ENCODE measurements at places on chromosomes 13 and 19.

DNA sequence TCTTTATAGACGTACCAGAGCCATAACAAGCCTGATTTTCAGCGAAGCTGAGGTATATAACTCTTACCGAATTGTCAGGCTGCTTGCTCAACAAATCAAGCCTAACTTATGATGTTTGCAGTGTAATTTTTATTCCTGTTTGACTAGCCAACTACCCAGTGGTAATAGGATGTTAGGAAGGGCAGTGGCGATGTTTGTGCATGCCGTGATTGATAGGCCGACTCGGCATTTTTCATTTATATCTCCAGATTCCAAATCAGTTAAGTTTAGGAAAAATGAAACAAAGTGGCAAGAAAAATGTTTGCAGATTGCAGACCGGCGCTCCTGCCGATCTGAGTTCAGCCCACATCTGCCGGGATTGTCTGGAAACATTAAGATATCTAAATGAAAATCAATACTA is 401.6 kb upstream of the ZNF507 start:
- DNase-seq = no peak

GRCh38 chr19:17936379-17936778 is 3.6 kb downstream of the CCDC124 start:
- no peak for DNase-seq

GRCh38 chr13:70430256-70430655 is 322.0 kb upstream of the KLHL1 start:
- DNase-seq = no peak

DNA sequence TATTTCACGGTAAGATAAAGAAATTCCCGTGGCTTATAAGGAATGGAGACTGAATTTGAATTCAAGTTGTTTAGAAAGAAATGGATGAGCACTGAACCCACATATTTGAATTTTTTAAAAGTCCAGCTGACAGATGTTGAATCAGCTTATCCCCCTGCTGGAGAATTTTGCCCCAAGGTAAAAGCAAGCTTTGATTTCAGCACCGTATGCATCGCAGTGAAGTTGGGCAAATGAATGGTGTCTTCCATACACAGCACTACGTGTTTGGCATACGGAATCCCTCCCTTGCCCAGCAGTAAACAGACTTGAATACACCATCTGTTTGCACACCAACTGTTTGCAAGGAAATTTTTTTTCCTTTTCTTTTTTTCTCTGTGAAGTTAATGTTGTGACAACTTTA is 77.5 kb upstream of the PEG3 start:
- DNase-seq = no peak

- no peak for DNase-seq
These were observed 12.2 kb upstream of the CDC16 start for GRCh38 chr13:114222461-114222968.

DNA sequence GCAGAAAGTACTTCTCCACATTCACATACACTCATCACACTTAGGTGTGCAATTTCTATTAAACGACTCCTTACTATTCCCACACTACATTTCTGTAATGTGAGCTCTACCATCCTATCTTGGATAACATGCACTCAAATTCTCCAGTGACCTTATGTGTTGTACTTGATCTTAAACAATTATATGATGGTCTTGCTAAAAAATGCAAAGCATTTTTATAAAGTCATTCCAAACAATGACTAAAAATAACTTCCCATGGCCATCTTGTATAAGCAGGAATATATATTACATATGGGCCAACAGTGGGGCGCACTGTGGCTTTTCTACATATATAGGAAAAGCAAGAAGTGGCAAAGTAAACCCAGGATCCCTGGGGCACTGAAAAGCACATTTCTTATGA is 155.5 kb downstream of the FLT1 start:
- no peak for DNase-seq

GRCh38 chr13:19182536-19182935 is 912 bp upstream of the TUBA3C start:
- DNase-seq = no peak

DNA sequence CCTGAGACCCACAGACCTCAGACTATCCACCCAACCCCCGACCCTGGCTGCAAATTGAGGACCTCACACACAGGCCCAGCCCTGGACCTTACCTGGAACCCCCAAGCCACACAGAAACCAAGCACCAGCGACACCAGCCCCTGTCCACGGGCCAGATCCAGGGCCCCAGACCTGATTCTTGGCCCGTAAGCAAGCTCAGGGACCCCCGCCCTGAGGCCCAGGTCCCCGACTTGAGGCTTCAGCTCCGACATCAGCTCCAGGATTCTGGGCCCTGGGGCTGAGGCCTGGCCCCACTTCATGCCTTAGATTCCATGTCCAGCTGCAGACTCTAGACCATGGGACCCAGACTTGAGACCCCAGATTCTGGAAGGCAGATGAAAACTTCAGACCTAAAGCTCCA is 6.3 kb downstream of the TTYH1 start:
- no peak for DNase-seq

DNA sequence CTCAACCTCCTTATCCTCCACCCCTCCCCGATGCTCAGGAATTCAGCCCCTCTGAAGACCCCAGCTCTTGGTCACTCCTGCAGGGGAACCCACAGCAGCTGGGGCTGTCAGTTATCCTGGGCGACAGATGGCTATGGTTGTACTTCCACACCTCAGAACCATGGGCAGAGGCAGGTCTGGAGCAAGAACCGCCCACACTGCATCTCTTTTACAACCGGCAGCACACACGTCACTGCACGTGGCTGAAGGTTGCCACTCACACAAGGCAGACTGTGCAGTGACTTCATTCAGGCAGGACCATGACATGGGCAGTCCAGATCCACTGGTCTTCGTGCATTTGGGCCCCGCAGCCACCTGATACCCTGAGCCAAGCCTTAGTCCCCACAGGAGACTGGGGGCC is 21.5 kb upstream of the SDHAF1 start:
- no peak for DNase-seq

DNA sequence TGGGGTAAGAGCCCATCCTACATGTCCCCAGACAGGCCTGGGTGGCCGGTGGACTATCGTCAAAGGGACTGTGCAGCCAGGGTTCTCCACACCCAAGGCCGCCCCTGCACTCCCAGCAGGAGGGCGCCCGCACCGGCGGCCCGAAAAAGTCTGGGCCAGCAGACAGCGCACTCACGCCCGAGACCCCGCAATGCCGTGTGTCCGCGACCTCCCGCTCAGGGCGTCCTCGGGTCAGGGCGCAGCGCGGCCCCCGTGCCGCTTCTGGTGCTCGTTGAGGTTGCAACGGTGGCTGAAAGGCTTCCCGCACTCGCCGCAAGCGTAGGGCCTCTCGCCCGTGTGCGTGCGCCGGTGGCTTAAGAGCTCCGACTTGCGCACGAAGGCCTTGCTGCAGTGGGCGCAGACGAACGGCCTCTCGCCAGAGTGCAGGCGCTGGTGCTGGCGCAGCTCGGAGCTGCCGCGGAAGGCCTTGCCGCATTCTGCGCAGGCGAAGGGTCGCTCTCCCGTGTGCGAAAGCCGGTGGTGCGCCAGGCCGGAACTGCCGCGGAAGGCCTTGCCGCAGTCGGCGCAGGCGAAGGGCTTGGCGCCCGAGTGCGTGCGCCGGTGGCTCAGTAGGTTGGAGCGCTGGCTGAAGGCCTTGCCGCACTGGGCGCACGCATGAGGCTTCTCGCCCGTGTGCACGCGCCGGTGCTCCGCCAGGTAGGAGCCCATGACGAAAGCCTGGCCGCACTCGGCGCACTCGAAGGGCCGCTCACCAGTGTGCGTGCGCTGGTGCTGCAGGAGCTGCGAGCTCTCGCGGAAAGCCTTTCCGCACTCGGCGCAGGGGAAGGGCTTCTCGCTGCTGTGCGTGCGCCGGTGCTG is 2.8 kb upstream of the A1BG start:
- DNase-seq = no peak

GRCh38 chr19:45376045-45376724 is 5.8 kb upstream of the ERCC2 start:
- no peak for DNase-seq

DNA sequence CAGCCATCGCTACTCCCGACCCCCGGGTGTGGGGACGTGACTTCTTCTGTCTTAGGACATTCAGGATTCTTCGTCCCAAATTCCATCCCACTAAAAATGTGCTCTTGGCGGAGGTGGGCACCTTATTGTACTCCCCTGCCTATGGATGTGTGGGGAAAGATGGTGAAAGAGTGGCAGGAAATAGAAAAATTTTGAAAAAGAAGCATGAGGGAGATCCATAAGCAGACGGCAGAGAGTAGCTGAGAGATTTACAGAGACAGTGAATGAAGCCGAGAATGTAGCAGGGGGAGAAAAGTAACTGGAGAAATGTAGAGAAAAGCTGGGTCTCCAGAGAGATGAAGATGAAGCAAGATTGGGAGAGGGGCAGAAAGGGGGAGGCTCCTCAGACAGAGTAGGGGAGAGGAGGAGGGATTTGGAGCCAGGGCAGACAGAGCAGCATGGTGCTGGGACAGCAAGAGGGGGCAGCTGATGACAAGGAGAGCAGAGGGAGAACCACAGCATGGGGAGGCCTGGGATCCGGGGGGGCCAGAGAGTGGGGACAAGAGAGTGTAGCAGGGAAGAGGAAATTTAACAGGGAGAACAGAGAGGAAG is 843 bp downstream of the ZNF610 start:
- no peak for DNase-seq

- DNase-seq = no peak
These were observed 534.4 kb downstream of the IRS2 start for GRCh38 chr13:109251956-109252355.

- DNase-seq = no peak
These were observed 194.7 kb downstream of the URI1 start for GRCh38 chr19:30136611-30137195.

- no peak for DNase-seq
These were observed 741.0 kb downstream of the UQCRFS1 start for GRCh38 chr19:28471731-28472510.

- no peak for DNase-seq
These were observed 47.5 kb upstream of the MBNL2 start for GRCh38 chr13:97174638-97175037.

GRCh38 chr13:112980434-112980833 is 11.4 kb downstream of the MCF2L start:
- DNase-seq = no peak

DNA sequence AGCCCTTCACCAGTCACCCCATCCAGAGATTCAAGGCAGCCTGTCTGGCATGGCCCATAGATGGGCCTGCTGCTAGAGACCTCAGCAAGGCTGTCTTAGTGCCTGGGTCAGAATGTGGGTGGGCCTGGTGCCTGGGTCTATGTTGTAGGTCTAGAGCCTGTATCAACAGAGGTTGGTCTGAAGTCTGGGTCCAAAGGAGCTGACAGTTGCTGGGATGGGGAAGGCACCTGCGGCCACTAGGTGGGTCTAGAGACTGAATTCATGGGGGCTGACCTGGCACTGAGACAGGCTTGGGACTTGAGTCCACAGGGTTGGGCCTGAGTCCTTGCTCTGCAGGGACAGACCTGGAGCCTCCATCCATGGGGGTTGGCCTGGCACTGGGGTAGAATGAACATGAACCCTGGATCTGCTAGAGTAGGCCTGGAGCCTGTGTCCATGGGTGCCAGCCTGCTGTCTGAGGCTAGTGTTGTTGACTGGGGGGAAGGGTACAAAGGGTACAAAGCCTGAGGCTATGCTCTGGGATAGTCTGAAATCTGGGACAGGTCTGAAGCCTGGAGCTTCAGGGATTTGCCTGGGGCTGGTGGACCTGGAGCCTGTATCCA is 516.8 kb downstream of the OLFM4 start:
- no peak for DNase-seq

- DNase-seq = peak; percentile 85
These were observed at the start of gene SPRYD7 for GRCh38 chr13:49936075-49936967. Gene SPRYD7 (minus strand): TSS chr13:49936340. CDS start chr13:49936235, 105 bp downstream.

DNA sequence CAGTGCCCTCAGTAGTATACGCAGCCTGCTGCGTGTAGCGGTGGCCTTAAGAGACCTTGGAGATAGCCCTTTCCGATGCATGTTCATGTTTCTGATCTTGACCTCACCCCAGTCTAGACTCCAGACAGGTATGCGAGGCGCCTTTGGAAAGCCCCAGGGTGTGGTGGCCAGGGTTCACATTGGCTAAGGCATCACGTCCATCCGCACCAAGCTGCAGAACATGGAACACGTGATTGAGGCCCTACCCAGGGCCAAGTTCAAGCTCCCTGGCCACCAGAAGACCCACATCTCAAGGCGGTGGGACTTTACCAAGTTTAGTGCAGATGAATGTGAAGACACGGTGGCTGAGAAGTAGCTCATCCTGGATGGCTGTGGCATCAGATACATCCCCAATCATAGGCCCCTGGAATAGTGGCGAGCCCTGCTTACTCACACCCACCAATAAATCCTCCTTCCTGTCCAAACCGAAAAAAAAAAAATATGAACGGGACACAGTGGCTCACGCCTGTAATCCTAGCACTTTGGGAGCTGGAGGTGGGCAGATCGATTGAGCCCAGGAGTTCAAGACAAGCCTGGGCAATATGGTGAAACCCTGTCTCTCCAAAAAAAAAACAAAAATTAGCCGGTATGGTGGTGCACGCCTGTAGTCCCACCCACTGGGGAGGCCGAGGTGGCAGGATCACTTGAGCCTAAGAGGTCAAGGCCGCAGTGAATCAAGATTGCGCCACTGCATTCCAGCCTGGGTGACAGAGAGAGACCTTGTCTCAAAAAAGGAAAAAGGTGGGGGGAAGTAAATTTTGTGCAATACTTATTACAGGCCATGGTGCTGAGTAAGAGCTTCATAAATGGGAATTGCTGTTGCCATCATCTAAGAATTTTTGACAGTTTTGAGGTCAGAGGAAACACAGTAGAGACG is 12.4 kb upstream of the CBLC start:
- DNase-seq = no peak

DNA sequence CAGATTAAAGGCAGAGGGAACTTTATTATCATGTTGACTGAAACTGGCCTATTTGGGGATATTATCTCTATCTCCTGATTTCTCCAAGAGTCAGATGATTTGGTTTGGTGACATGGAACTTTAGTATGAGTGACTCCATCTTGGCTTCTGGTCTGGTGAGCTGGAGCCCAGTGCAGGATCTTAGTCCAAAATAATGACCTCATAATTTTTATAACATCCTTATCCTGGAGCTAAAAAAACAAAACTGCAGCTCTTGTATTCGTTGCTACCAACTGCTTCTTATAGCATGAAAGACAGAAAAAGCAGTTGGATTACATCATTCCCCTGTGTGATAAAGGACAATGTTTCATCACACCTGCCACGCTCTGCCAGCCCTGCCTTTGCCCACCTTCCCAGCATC is 39.3 kb upstream of the RNF17 start:
- no peak for DNase-seq
